ENCODE measurements at places on chromosomes 13 and 19.

- no peak overlapping the region for H3K4me3 ChIP-seq
- DNase-seq, result no peak
- H3K36me3 ChIP-seq, result no peaks in the 10 kb centered on the region
- H3K4me1 ChIP-seq, result peaks cover 19% of the 10 kb centered on the region
These were observed 10.1 kb upstream of the ZNF358 start for GRCh38 chr19:7505682-7506384.

DNA sequence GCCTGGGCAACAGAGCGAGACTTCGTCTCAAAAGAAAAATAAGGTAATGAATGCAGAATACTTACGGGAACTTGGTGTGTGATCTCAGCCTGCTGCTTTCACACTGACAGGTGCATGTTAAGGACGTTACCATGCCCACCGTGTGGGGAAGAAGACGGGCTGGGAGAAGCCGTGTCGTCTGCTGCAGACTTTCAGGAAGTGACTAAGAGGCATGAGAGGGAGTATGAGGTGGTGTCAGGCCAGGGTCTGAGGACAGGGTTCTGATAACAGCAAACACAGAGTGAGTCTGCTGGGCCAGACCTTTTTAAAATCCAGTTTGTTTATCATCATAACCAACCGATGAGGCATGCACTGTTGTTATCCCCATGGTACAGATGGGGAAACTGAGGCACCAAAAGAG, 13.6 kb upstream of the GALP start:
- H3K36me3 ChIP-seq, result peaks cover 22% of the 10 kb centered on the region
- no peak overlapping the region for H3K27ac ChIP-seq
- no peak overlapping the region for H3K4me3 ChIP-seq
- H3K27me3 ChIP-seq, result no peaks in the 10 kb centered on the region

GRCh38 chr13:40626561-40626960, 39.9 kb downstream of the FOXO1 start:
- peaks cover 22% of the 10 kb centered on the region for H3K4me1 ChIP-seq
- H3K36me3 ChIP-seq, result no peaks in the 10 kb centered on the region
- no peaks in the 10 kb centered on the region for H3K27me3 ChIP-seq
- no peak overlapping the region for H3K27ac ChIP-seq

DNA sequence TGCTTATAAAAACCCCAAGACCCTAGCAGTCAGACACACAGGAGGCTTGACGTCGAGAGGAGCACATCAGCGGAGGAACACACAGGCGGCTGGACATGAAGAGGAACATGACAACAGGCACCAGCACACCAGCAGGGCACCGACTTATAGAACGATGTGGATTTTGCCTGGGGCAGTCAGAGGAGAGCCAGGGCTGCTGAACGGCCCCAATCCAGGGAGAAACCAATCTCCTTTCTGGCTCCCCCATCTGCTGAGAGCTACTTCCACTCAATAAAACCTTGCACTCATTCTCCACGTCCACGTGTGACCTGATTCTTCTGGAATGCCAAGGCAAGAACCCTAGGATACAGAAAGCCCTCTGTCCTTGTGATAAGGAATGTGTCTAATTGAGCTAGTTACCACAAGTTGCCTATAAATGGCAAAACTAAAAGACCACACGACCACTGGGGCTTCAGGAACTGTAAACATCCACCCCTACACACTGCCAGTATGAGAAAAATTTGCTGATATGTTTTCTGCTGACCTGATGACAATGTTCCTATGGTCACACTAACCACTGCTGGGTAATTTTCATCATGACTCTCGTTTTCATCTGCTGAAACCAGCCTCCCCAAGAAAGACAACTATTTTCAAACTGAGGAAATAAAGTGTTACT, 35.8 kb upstream of the CEACAM21 start:
- H3K4me3 ChIP-seq, result no peak overlapping the region
- no peak for DNase-seq
- H3K27ac ChIP-seq, result no peak overlapping the region

DNA sequence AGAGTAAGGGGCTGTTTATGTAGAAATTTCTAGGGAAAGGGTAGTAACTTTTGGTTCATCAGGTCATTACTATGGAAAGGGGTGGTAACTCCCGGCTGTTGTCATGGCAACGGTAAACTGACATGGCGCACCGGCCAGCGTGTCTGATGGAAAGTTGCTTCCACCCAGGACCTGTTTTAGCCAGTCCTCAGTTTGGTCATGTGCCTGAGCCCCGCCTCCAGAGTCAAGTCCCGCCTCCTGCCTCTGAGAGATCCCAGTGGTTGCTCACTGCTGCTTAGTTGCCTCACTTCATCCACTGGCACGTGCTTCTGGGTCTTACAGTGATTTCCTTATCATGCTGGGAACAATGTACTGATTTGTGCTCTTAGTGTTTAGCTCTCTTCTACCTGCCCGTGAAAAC, 455.2 kb upstream of the ZNF507 start:
- H3K4me3 ChIP-seq, result no peak overlapping the region
- no peaks in the 10 kb centered on the region for H3K4me1 ChIP-seq
- no peaks in the 10 kb centered on the region for H3K27me3 ChIP-seq

DNA sequence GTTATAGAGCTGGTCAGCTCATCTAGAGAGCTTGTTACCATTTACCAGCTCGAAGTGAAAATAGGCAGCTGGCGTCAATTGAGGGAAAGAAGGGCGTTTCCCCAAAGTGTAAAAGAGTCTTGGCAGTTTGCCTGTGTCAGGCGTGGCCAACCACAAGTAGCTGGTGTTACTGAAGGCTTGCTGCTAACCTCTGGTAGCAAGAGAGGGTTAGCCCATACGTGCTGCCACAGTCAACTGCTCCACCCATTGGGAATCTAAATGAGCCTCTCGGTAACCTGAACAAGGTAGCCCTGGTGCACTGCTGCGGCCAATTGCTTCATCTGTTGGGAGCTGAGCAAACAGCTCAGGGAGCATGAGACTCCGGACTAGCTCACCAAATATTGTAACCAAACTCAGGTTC, 314.9 kb upstream of the SLITRK5 start:
- no peaks in the 10 kb centered on the region for H3K36me3 ChIP-seq
- H3K4me1 ChIP-seq, result no peaks in the 10 kb centered on the region
- DNase-seq, result no peak

- no peaks in the 10 kb centered on the region for H3K4me1 ChIP-seq
- DNase-seq, result no peak
- H3K27me3 ChIP-seq, result no peaks in the 10 kb centered on the region
- H3K36me3 ChIP-seq, result no peaks in the 10 kb centered on the region
- no peak overlapping the region for H3K27ac ChIP-seq
These were observed 32.2 kb downstream of the DEDD2 start for GRCh38 chr19:42185277-42185676.

DNA sequence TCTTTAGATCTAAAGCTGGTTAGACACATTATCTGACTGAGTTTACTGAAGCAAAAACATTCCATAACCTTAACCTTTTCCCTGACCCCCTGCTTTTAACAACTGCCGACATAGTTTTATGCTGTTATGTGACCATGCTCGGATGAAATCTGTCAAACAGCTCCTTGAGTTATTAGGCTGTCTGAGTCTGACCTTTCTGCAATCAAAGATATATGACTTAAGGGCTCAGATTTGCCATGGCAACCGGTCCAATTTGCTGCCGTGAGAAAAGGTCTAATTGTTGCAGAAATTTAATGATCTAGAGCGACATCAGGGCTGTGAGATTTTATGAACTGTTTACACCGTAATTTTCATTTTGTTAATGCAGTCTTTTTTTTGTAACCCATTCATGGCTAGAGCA, 61.8 kb downstream of the URI1 start:
- DNase-seq, result no peak
- no peaks in the 10 kb centered on the region for H3K4me1 ChIP-seq
- no peak overlapping the region for H3K27ac ChIP-seq
- H3K36me3 ChIP-seq, result peaks cover 10% of the 10 kb centered on the region
- no peak overlapping the region for H3K4me3 ChIP-seq

DNA sequence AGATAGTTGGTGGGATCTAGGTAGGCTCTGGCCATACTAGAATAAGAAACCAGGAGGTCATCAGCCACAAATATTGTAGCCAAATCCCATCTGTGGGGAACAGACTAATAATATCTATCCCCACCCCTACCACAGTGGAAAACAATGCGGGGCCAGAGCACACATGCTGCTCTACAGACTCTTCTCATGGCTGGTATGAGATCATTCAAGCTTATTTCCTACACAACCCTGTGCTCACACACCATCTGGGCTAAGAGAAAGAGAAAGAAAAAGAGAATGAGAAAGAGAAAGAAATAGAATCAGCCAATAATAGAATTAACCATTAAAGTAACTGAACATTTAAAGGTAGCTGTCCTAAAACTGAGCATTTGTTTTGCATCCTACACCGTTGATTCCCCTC, 1268.4 kb upstream of the SPRY2 start:
- no peaks in the 10 kb centered on the region for H3K27me3 ChIP-seq
- H3K36me3 ChIP-seq, result no peaks in the 10 kb centered on the region
- DNase-seq, result no peak

DNA sequence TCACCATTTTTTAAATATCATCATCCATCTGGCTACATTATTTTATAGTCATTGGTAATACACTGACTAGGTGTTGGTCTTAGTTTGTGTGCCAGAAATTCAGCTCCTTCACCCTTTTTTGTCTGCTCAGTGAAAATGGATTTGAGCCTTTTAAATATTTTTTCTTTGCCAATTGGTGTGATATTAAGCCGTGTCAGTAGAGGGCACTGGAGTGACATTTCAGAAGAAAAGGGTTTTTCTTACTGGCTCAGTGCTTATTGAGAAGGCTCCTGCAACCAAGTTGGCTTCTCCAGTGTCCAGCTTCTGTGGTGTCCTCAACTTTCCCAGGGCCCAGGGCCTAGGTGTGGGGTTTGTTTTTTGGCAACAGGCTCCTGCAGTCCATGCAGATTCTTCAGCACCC, 546.6 kb downstream of the DACH1 start:
- H3K4me1 ChIP-seq, result no peaks in the 10 kb centered on the region
- no peak overlapping the region for H3K27ac ChIP-seq
- DNase-seq, result no peak

GRCh38 chr19:40831502-40832430, 18.5 kb downstream of the CYP2A6 start:
- H3K27me3 ChIP-seq, result no peaks in the 10 kb centered on the region
- no peak overlapping the region for H3K27ac ChIP-seq
- H3K36me3 ChIP-seq, result no peaks in the 10 kb centered on the region
- no peak for DNase-seq
- H3K4me3 ChIP-seq, result no peak overlapping the region

GRCh38 chr13:93727211-93728141, 500.9 kb downstream of the GPC6 start:
- no peaks in the 10 kb centered on the region for H3K27me3 ChIP-seq
- no peaks in the 10 kb centered on the region for H3K4me1 ChIP-seq
- no peak for DNase-seq

- H3K4me1 ChIP-seq, result no peaks in the 10 kb centered on the region
- H3K4me3 ChIP-seq, result no peak overlapping the region
- no peak overlapping the region for H3K27ac ChIP-seq
- no peaks in the 10 kb centered on the region for H3K36me3 ChIP-seq
- no peaks in the 10 kb centered on the region for H3K27me3 ChIP-seq
These were observed 329.6 kb downstream of the PCDH20 start for GRCh38 chr13:61086087-61086486.

DNA sequence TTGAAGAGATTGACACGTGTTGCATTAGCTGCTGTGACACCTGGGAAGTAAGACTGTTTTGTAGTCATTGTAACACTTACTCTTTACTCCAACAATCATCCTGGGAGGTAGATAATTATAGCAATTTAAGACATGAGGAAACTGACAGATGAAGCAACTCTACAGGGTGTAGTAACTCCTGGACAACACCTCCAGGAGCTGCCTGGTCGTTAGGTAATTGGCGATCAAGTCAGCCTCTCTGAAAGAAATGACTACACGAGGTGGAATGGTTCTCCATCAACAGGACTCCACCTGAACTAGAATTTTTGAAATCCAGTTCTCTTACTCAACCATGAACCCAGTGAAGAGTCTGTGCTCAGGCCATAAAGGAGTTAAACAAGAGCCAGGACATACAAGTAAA, 43.0 kb upstream of the LRCH1 start:
- H3K27ac ChIP-seq, result no peak overlapping the region
- H3K4me3 ChIP-seq, result no peak overlapping the region
- H3K36me3 ChIP-seq, result no peaks in the 10 kb centered on the region
- no peaks in the 10 kb centered on the region for H3K4me1 ChIP-seq

GRCh38 chr13:99982731-99983498, 1.3 kb downstream of the ZIC2 start:
- no peaks in the 10 kb centered on the region for H3K36me3 ChIP-seq
- H3K27me3 ChIP-seq, result peaks cover 86% of the 10 kb centered on the region
- no peak overlapping the region for H3K4me3 ChIP-seq
- H3K27ac ChIP-seq, result no peak overlapping the region
- peaks cover 39% of the 10 kb centered on the region for H3K4me1 ChIP-seq

DNA sequence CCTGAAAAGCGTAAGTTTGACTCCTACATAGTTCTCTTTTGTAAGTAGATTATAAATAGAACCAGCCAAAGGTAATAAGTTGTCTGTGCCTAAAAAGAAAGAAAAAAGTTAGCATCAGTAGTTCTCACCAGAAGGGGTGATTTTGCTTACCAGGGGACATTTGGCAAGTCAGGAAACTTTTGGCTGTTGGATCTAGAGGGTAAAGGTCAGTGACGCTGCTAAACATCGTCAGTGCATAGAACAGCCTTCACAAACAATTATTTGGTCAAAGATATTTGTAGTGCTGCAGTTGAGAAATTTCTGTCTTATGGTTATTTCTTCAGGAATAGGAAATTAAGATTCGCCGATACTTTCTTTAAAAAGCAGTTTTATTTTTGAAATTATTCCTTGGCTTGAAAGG, 2.0 kb downstream of the USPL1 start:
- H3K36me3 ChIP-seq, result no peaks in the 10 kb centered on the region
- no peak overlapping the region for H3K4me3 ChIP-seq
- H3K4me1 ChIP-seq, result no peaks in the 10 kb centered on the region
- H3K27ac ChIP-seq, result no peak overlapping the region
- H3K27me3 ChIP-seq, result no peaks in the 10 kb centered on the region

GRCh38 chr13:40475617-40476016, 190.8 kb downstream of the FOXO1 start:
- DNase-seq, result no peak
- no peaks in the 10 kb centered on the region for H3K36me3 ChIP-seq
- H3K27ac ChIP-seq, result no peak overlapping the region
- H3K4me3 ChIP-seq, result no peak overlapping the region
- H3K27me3 ChIP-seq, result no peaks in the 10 kb centered on the region
- peaks cover 3% of the 10 kb centered on the region for H3K4me1 ChIP-seq

DNA sequence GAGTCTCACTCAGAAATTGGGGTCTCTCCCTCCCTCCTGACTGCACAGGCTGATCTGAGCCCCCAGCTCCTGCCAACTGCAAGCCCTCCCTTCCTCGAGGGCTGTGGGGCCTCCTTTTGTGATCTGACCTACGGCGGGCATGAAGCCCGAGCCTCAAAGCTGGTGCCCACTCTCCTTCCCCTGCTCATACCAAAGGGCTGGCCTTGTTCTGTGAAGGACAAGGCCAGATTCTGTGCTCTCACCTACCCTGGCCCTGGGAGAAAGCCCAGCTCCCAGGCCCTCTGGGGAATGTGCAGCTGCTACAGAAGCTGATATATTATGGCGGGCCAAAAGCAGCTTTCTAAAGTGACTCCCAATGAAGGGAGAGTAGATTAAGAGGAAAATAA, 9.0 kb upstream of the ECH1 start:
- peaks cover 100% of the 10 kb centered on the region for H3K36me3 ChIP-seq
- H3K4me1 ChIP-seq, result no peaks in the 10 kb centered on the region
- H3K4me3 ChIP-seq, result no peak overlapping the region
- no peaks in the 10 kb centered on the region for H3K27me3 ChIP-seq
- no peak for DNase-seq

- DNase-seq, result no peak
- H3K27me3 ChIP-seq, result no peaks in the 10 kb centered on the region
- no peaks in the 10 kb centered on the region for H3K4me1 ChIP-seq
- no peaks in the 10 kb centered on the region for H3K36me3 ChIP-seq
- H3K27ac ChIP-seq, result no peak overlapping the region
These were observed 65.1 kb downstream of the SIAH3 start for GRCh38 chr13:45786293-45786920.
